Fibroblast of lung (primary cell): ENCODE measurements at places on chromosomes 13 and 19. TPM values are rescaled to one million over a fixed set of nuclear protein-coding genes. Genes with fewer than 3 reads are reported as not detected.

Gene S1PR4
- not detected in 2 replicates for total RNA-seq

Gene ADAMTS10
- 11.2 and 13.1 TPM in 2 replicates for total RNA-seq

Gene SNAPC2
- 11.4 and 12.8 TPM in 2 replicates for total RNA-seq

Gene FCHO1
- under 0.01 and 0.33 TPM in 2 replicates for total RNA-seq

Gene LRRC63
- total RNA-seq: under 0.01 and 0.17 TPM in 2 replicates

Gene RNASEH2B
- 68.7 and 82.7 TPM in 2 replicates for total RNA-seq

Gene UGGT2
- total RNA-seq: 39.3 and 47.2 TPM in 2 replicates

Gene NCLN
- total RNA-seq: 24.4 and 35.8 TPM in 2 replicates

Gene FARP1
- total RNA-seq: 21.6 and 50.9 TPM in 2 replicates

Gene IRS2
- 2.3 TPM in 2 replicates for total RNA-seq

Gene ZNF667
- 6.4 and 6.6 TPM in 2 replicates for total RNA-seq

Gene AP1M2
- total RNA-seq: 0.17 TPM in 1 of 2 replicates, not detected in the other
